Stimulated activated CD8-positive, alpha-beta memory T cell treated with anti-CD3 and anti-CD28 coated beads, Interleukin-7, amount 100 ng/mL, for 1 hour (primary cell): ENCODE measurements at places on chromosomes 4 and X.

DNA sequence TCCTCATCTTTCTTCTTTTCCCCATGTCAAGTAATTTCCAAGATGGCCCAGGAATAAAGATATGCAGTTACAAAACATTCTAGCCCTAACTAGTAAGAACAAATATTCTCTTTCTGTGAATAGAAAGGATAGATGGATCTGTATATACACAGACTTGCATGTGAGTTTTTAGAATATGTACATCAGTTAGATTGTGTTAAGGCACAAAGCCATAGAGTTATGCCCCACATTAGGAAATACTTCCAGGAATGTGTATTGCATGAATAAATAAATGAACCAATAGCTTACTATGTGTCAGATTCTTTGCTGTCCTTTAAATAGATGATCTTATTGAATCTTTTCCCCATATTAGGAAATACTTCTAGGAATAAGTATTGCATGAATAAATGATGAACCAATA lies 46.0 kb upstream of the TMPRSS11E start:
- no peak for DNase-seq

- no peak for DNase-seq
These were observed 118.7 kb downstream of the FHIP1A start for GRCh38 chr4:151527699-151528098.

GRCh38 chr4:130563185-130563888 lies 1467.4 kb downstream of the C4orf33 start:
- DNase-seq, result no peak

DNA sequence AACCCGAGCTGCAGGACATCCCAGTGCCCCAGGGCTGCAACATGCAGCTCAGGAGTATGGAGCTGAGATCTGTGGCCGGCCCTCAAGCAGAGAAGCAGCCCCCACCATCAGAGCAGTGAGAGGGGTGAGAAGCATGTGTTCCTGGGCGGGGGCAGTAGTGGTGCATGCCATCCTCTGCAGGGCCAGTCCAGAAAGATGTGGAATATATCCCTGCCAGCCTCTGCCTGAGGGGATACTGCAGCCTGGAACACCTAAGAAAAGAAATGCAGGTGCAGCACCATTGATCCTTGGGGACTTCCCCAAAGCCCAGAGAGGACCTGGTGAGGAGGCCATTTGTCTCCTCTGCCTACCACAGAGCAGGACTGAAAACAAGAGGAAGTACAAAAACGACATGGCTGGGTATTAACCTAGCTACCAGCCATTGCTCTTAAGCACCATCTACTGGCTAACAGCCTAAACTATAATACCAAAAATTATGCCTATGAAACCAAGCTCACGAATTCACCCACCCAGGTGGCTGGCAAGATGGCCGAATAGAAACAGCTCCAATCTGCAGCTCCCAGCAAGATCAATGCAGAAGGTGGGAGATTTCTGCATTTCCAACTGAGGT lies 158.8 kb downstream of the ADGRA3 start:
- no peak for DNase-seq

- no peak for DNase-seq
These were observed 87.4 kb downstream of the SMIM20 start for GRCh38 chr4:26001413-26001812.

GRCh38 chrX:40660381-40660780 lies 13.0 kb upstream of the CXorf38 start:
- DNase-seq, result no peak

DNA sequence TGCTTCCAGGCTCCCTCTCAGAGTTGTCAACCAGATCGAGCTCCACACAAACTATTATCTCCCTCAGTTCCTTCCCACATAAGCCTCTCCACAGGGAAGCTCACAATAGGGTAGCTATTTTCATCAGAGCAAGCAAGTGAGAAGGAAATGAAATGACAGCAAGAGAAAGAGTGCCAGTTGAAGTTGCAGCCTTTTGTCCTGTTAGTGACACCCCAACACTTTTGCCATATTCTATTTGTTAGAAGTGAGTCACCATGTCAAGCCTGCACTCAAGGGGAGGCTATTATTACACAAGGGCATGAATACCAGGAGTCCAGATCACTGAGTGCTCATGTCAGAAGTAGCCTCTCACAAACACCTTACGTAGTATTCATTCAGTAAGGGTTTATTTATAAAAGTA lies 266.3 kb upstream of the NOCT start:
- no peak for DNase-seq
